Nucleus accumbens (tissue), 56 donors: ENCODE measurements at places on chromosomes 16 and 17.

DNA sequence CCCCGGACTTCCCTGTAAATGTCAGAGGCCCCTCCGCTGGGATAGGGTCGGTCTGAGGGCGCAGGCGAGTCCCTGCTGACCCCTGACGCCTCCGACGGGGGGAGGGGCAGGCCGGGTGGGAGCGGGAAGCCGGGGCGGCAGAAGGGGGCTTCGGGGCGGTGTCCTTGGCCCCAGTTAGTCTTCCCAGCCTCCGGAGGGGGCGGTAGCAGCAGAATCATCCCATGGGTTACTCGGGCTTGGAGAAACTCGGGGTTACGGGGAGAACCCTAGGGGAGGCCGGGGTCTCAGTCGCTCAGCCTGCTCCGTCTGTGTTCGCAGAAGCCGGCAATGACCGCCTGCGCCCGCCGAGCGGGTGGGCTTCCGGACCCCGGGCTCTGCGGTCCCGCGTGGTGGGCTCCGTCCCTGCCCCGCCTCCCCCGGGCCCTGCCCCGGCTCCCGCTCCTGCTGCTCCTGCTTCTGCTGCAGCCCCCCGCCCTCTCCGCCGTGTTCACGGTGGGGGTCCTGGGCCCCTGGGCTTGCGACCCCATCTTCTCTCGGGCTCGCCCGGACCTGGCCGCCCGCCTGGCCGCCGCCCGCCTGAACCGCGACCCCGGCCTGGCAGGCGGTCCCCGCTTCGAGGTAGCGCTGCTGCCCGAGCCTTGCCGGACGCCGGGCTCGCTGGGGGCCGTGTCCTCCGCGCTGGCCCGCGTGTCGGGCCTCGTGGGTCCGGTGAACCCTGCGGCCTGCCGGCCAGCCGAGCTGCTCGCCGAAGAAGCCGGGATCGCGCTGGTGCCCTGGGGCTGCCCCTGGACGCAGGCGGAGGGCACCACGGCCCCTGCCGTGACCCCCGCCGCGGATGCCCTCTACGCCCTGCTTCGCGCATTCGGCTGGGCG is 542 bp downstream of the GUCY2D start:
- DNase-seq: no peak

DNA sequence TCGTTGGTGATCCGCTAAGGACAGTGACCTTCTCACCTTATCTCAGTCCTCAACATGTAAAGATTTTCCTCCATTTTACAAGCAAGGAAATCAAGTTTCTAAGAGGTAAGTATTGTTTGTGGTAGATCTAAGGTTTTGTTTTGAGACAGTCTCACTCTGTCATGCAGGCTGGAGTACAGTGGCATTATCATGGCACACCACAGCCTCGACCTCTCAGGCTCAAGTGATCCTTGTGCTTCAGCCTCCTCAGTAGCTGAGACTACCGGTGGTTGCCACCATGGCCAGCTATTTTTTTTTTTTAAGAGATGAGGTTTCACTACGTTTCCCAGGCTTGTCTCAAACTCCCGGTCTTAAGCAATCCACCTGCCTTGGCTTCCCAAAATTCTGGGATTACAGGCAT is 34.9 kb downstream of the PRKCA start:
- no peak for DNase-seq

GRCh38 chr16:4723071-4723767 is 10.9 kb downstream of the ANKS3 start:
- DNase-seq: no peak

DNA sequence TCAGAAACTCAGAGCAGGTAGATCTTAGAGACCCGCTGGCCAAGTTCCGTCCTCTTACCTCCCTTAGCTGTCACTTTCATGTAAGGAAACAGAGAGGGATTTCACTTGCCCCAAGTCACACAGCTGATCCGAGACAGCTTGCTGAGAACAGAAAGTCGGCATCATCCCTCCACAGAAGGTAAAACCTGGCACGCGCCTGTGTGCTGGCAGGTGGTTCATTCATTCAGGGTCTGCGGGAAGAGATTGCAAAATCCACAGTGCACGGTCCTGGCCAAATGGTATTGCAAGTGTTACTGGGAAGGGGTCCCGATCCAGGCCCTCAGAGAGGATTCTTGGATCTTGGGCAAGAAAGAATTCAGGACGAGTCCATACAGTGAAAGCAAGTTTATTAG is 139.4 kb upstream of the RPH3AL start:
- DNase-seq: no peak

- no peak for DNase-seq
These were observed 22.1 kb downstream of the MPRIP start for GRCh38 chr17:17064322-17064721.

- DNase-seq: no peak
These were observed 121.7 kb downstream of the HIC1 start for GRCh38 chr17:2176499-2177169.

DNA sequence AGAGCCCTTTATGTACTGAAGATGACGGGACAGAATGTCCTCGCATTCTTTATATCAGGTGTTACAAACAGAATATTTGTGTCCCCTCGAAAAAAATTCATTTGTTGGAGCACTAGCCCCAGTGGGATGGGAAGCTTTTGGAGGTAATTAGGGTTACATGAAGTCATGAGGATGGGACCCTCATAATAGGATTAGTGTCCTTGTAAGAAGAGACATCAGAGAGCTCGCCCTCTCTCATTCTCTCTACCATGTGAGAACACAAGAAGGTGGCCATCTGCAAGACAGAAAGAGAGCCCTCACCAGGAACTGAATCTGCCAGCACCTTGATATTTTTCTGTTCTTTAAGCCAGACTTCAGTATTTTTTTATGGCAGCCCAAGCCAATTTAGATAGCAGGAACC is 72.4 kb downstream of the SLC39A11 start:
- no peak for DNase-seq

GRCh38 chr16:86584071-86584685 is 5.8 kb downstream of the FOXL1 start:
- DNase-seq: no peak

DNA sequence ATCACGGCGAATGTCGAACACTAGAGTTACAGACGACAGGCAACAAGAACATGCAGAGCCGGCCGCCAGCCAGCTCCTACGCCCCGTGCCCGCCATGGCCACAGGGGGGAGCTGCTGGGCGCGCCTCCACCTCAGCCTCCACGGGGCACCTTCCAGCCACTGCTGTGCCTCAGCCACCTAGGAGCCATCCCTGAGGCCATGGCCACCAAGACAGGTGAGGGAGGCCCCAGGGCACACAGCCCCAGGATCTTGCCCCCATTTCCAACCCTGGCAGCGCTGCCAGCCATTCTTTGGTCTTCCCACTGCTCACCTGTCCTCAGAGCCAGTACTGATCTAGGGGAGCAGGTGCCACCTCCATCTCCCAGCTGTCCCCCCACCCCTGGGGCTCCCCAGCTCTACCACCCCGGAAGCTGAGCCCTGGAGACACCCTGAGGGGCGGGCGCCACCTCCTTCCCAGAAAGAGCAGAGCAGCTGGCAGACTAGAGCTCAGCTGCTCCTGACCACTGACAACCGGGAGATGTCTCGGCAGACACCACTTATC is 11.8 kb downstream of the GNPTG start:
- no peak for DNase-seq

DNA sequence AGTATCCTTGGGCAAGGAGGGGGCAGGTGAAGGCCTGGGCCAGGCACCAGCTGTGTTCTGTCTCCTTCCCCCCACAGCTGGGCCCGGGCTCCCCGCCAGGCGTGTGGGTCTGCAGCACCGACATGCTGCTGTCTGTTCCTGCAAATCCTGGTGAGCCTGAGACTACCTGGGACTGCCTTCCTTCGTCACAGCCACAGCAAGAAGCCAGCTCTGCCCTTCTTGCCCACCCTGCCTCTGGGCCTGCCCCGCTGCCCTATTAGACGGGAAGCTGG is 12.3 kb downstream of the FCSK start:
- no peak for DNase-seq
